ENCODE measurements at places on chromosomes 1 and 21. TPM values are rescaled to one million over a fixed set of nuclear protein-coding genes. Genes with fewer than 3 reads are reported as not detected.

- DNase-seq: no peak
Measured at GRCh38 chr1:116762781-116763115, 8.5 kb downstream of the CD2 start.

- no peak for DNase-seq
Measured at GRCh38 chr1:22662318-22662717, 9.3 kb downstream of the C1QB start.

- DNase-seq: no peak
Measured at GRCh38 chr21:25573409-25574206, 33.7 kb downstream of the MRPL39 start.

DNA sequence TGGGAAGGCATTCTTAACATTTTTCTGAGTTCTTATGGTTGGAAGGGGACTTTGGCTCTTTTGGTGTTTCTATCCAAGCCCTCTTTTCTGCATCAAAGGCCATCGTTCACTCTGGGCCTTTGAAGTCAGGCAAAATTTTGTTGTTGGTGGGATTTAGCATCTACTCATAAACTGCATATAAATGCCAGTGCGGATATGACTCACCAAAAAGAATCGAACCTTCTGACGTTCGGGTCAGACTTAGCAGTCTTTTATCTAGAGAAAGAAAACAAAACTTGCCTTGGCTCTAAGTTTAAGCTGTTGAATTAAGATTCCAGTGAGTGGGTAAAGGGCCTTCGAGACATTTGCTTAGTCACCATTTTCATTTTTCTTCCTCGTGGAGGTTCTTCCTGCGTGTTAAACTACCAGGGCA, 51.4 kb downstream of the EVA1C start:
- DNase-seq: no peak

GRCh38 chr1:236734141-236734765, 48.0 kb downstream of the ACTN2 start:
- DNase-seq: no peak

- DNase-seq: peak; percentile 21
Measured at GRCh38 chr1:205849619-205850355, at the start of gene PM20D1. Gene PM20D1 (minus strand): TSS chr1:205850132. CDS start chr1:205850072, 60 bp downstream.

DNA sequence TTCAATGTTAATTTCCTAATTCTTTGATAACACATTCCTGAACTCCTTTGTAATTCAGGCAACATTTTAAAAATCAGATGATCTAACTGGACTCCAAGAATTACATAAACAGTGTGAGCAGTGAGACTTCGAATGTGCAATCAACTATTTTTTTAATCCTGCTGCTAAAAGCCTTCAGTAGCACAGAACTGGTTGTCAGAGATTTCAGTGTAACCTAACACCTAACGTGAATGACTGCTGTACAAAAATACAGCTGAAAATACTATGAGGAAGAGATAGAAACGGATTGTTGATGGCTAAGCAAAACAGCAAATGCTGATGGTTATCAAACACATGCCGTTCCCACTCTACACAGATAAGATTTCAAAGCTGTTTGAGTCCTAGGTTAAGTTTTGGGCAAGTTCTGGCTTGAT, 46.1 kb downstream of the APP start:
- no peak for DNase-seq

- DNase-seq: no peak
Measured at GRCh38 chr1:22670352-22670975, 17.4 kb downstream of the C1QB start.

- no peak for DNase-seq
Measured at GRCh38 chr1:232602622-232603021, 27.3 kb downstream of the SIPA1L2 start.

- DNase-seq: no peak
Measured at GRCh38 chr1:70966018-70966638, 81.5 kb downstream of the PTGER3 start.

GRCh38 chr1:70961374-70961975, 86.1 kb downstream of the PTGER3 start:
- no peak for DNase-seq

DNA sequence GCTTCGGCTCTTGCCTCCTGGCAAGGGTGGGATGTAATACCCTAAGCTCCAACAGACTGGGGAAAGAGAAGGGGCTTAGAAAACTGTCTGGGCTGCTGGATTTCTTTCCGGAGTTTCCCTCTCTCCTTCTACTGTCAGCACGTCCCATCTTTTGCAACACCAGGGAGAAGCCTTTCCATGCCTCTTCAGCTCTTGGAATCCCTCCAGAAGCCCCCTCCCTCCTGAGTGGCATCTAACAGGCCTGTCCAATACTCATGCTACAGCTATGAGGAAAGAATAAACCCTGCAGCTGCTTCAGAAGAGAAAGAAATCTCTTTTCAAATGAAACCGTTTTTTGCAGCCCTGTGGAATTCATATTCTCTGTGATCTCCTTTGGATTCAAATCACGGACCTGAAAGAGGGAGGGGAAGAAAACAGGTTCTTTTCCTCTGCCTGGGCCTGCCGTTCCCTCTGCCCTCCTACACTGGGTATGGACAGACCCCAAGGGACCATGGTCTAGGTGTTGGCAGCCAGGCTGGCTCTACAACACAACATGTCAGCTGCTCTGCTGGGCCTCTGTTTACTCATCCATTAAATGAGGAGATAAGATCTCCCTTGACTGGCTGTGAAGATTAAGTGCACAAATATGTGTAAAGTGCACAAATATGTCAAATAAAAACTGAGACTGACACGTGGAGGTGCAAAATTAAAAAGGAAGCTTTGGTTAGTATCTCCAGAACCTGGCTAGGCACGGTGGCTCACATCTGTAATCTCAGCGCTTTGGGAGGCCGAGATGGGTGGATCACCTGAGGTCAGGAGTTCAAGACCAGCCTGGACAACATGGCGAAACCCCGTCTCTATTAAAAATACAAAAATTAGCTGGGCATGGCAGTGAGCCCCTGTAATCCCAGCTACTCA, 6.0 kb upstream of the CAPN2 start:
- no peak for DNase-seq

- DNase-seq: no peak
Measured at GRCh38 chr1:45674478-45674877, 11.9 kb downstream of the GPBP1L1 start.

GRCh38 chr1:115969509-115969908, 6.8 kb upstream of the SLC22A15 start:
- no peak for DNase-seq

DNA sequence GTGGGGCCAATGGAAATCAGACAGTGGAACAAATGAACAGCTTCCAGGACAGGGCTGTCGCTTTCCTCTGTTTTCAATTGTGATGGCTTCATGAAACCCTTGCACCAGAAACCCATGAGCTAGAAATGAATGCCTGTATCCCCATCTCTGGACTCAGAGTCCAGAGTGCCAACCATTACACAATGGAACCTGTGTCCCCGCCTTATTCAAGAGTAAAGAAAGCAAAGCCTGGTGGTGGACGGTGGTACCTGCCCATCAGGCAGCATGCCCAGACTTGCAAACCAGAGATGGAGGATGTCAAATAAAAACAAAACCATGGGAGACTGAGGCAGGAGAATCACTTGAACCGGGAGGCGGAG, 4.4 kb upstream of the CAPN2 start:
- no peak for DNase-seq

DNA sequence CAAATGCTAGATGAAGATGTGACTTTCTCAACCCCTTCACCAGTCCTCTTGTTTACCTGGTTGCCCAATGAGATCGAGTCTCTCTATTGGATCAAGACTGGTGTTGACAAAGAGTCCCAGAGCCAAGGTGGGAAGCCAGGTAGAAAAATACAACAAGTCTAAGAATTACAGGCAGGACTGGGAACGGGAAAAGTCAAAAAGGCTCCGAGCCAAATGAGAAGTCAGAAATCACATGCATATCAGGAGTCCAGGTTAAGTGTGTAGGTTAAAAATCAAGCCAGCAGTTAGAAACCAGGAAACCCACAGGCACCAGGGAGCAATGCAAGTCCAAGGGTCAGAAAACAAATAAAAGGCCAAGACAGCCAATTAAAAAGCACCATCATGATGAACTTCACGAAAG, 27.4 kb upstream of the DUSP23 start:
- no peak for DNase-seq

GRCh38 chr1:155174324-155175280, 953 bp downstream of the TRIM46 start:
- no peak for DNase-seq

DNA sequence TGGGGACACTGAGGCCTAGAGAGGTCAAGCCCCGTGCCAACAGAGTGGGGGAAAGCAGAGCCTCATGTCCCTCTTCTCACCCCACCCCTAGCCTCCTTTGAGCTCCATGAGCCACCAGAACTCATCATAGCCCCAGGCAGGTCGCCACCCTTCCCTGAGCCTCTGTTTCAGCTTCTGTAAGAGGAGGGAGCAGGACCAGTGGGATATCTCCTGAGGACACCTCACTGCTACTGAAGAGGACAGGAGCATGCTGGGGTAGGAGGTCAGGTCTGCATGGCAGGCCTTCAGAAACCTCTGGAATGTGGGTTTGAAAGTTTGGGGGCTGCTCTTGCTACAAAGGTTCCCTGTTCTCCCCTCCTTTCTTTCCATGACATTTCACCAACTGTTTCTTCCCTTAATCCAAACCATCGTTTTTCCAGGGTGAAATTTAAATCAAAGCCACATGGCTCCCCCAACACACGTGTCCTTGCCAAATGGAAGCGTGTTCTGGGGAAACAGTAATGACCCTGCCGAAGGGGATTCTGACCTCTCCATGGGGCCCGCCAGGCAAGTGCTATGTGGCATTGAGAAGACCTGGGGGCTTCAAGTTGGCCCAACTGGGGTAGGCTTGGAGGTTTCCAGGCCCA, 88.1 kb upstream of the RUNX3 start:
- no peak for DNase-seq

CSF3R gene
- 5.3 TPM for total RNA-seq

MARK1 gene
- total RNA-seq: 21.4 TPM

OR2L3 gene
- total RNA-seq: not detected

LRRC38 gene
- 0.53 TPM for total RNA-seq

GPR25 gene
- not detected for total RNA-seq

SPRR1A gene
- total RNA-seq: not detected

NTMT2 gene
- 0.48 TPM for total RNA-seq

SHISAL2A gene
- not detected for total RNA-seq

RBBP4 gene
- total RNA-seq: 151 TPM

PGLYRP4 gene
- not detected for total RNA-seq

OR2G3 gene
- not detected for total RNA-seq

UTS2 gene
- total RNA-seq: 0.16 TPM
